ENCODE measurements at places on chromosomes 1 and 21. TPM values are rescaled to one million over a fixed set of nuclear protein-coding genes. Genes with fewer than 3 reads are reported as not detected.

Gene TFB2M
- 20.1 TPM for total RNA-seq

Gene SHISAL2A
- not detected for total RNA-seq

Gene CLIC4
- total RNA-seq: 159 TPM

Gene RGS4
- total RNA-seq: 0.31 TPM

Gene GRIK1
- not detected for total RNA-seq

Gene CFHR3
- total RNA-seq: not detected

Gene RGS7
- not detected for total RNA-seq

Gene BMP8B
- 0.10 TPM for total RNA-seq
